ENCODE measurements at places on chromosomes 4 and X. TPM values are rescaled to one million over a fixed set of nuclear protein-coding genes. Genes with fewer than 3 reads are reported as not detected.

HDX gene
- 4.0 TPM for total RNA-seq

SRPX gene
- total RNA-seq = 72.3 TPM

TKTL1 gene
- not detected for total RNA-seq

TMPRSS11B gene
- not detected for total RNA-seq

DNA sequence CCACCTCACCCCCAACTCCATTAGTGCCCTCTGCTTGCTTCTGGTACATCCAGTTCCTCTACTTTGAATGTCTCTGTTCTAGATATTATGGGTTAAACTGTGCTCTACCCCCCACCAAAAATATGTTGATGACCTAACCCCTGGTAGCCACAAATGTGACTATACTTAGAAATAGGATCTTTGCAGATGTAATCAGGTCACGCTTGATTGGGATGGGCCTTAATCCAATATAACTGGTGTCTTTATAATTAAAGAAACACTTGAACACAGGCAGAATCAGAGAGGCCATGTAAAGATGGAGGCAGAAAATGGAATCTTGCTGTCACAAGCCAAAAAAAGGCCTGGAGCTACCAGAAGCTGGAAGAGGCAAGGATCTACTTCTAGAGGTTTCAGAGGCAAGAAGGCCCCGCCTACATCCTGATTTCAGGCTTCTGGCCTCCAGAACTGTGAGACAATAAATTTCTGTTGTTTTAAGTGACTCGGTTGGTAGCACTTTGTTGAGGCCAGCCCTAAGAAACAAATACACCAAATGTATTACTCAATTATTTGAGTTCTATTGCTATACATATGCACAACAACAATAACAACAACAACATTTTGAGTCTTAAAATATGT is 220.0 kb downstream of the PPP3CA start:
- no peak for DNase-seq

DNA sequence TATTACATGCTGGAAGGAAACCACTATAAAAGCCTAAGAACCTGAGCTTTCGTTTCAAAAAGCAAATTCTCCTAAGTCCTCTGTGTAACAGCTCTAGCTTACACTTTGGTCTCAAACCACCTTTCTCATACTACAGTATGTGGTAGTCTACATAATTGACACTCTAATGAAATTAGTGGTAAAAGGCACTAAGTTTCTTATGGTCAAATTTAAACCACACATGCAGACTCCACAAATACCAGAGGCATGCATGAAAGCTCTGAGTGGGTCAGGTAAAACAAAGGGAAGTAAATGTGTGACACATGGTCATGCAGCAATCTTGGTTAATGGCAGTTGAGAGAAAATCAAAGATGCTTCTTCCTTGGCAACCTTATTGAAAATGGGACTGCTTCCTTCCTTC is 187.8 kb downstream of the CCNG2 start:
- no peak for DNase-seq

DNA sequence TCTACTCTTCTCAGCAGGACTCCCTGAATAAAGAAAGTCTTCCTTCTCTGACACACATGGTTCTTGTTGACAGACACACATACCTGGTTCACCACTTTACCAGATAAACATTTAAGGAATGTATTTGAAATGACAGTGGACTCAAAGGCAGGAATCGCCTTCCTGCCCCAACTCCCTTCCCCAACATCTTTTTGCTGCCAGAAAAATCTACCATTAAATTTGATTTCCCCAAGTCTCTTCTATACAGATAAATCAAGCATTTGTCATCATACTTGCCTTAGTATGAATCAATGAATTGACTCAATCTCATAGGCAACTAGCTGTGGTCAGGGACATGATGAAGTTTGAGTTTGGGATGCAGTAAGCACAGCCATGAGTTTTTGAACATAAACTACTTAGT is 23.3 kb upstream of the ANXA5 start:
- DNase-seq = no peak

GRCh38 chrX:17692709-17693346 is 44.5 kb upstream of the SCML1 start:
- peak; percentile 48 for DNase-seq

- DNase-seq = no peak
Observed at GRCh38 chrX:151796576-151796975, 62.0 kb downstream of the CNGA2 start.

- DNase-seq = no peak
Observed at GRCh38 chrX:13471269-13471668, 98.1 kb upstream of the EGFL6 start.

- no peak for DNase-seq
Observed at GRCh38 chr4:156638334-156638733, 333.3 kb downstream of the PDGFC start.

Data from H4 (cell line).